ENCODE measurements at places on chromosomes 13 and 19. TPM values are rescaled to one million over a fixed set of nuclear protein-coding genes. Genes with fewer than 3 reads are reported as not detected.

IL11 gene
- 14.8 TPM for polyA plus RNA-seq

MAST3 gene
- 2.1 TPM for polyA plus RNA-seq

- no peak for DNase-seq
These were observed 14.6 kb downstream of the CBARP start for GRCh38 chr19:1223018-1223855.

LILRB4 gene
- 0.06 TPM for polyA plus RNA-seq

GRCh38 chr19:30160426-30160825 lies 211.8 kb upstream of the ZNF536 start:
- DNase-seq: no peak

GRCh38 chr13:113446488-113446854 lies 6.8 kb downstream of the ADPRHL1 start:
- no peak for DNase-seq

GRCh38 chr13:26300140-26300539 lies 46.2 kb downstream of the CDK8 start:
- no peak for DNase-seq

HOMER3 gene
- polyA plus RNA-seq: 29.0 TPM

GRCh38 chr19:48695743-48696352 lies at the start of gene FUT2:
Gene FUT2 (plus strand): TSS chr19:48695971. CDS start chr19:48702957, 6,986 bp downstream.
- no peak for DNase-seq

DNA sequence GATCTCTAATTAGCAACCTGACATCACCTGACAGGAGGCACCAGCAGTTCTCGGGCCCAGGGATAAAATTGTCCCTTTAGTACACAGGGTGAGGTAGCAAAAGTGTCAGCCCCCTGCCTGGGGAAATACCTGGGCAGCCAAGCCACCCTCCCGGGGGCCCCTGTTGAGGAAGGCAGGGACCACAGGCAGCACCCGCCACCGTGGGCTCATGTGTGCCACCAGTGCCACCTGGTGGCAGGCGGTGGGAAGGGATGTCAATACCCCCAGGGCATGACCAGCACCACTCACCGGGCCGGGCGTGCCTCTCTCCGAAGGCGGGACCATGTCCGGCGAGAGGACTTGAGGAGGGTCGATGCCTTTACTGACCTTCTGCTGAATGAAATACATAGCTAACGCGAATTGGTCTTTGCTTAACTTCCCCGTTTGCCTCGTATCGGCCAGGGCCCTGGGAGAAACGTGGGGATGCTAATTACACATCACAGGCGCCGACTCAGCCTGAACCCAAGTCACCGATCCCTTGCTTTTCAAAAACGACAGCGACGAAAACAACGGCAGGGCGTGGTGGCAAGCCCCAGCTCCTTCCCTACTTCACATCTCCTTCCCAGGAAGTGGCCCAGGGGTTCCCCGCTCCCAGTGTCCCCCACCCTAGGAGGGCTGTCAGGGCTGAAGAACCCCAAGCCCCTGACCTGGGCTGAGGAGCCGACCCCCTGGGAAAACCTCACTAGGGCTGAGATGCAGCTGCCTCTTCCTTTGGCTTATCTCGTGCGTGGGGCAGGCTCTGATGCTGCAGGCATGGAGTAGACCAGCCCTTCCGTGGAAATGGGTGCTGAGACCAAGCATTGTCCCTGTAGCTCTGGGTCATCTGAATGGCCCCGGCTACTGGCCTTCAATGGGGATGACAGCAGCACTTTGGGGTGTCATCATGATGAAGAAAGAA lies 53.8 kb downstream of the EPS15L1 start:
- no peak for DNase-seq

- no peak for DNase-seq
These were observed 42.7 kb upstream of the ABCC4 start for GRCh38 chr13:95343944-95344343.

PCP2 gene
- not detected for polyA plus RNA-seq

CA11 gene
- 3.7 TPM for polyA plus RNA-seq

GRCh38 chr19:17351815-17352435 lies 14.6 kb downstream of the GTPBP3 start:
- DNase-seq: no peak

CGB1 gene
- not detected for polyA plus RNA-seq

DNA sequence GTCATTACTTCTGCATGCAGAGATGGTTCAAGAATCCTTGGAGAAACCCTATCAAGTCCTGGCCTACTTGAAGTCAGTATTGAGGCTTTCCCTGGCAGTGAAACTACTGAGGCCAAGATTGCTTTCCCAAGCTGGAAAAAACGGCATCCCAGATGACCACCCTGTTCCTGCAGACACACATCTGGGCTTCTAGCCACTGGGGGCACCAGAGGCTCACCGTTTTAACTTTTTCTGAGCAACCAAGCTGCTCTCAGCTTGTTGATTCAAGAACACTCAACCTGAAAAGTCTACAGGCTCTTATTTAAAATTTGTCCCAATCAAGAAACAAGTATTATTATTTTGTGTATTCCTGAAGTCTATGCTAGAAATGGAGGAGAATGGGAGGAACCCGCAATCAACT lies 66.6 kb downstream of the SPRYD7 start:
- DNase-seq: no peak

GRCh38 chr13:23626700-23627099 lies 56.5 kb downstream of the TNFRSF19 start:
- DNase-seq: no peak

- no peak for DNase-seq
These were observed 16.9 kb upstream of the HTR2A start for GRCh38 chr13:46913757-46914156.

MEIOSIN gene
- polyA plus RNA-seq: not detected

USHBP1 gene
- not detected for polyA plus RNA-seq

Data from AG04450 (cell line).